ENCODE measurements at places on chromosomes 2 and 18. TPM values are rescaled to one million over a fixed set of nuclear protein-coding genes. Genes with fewer than 3 reads are reported as not detected.

The PPIG gene
- total RNA-seq = 20.8 TPM

The MC4R gene
- not detected for total RNA-seq

The KCTD1 gene
- 14.4 TPM for total RNA-seq

The SIX3 gene
- not detected for total RNA-seq

The NLRC4 gene
- total RNA-seq = not detected

The VPS4B gene
- total RNA-seq = 25.7 TPM

The ZNF385B gene
- total RNA-seq = not detected

The MITD1 gene
- total RNA-seq = 19.3 TPM

The WNT10A gene
- 0.08 TPM for total RNA-seq

The EFEMP1 gene
- 82.1 TPM for total RNA-seq

The COL4A3 gene
- 0.48 TPM for total RNA-seq

The FAM124B gene
- 0.26 TPM for total RNA-seq

The KCNE4 gene
- total RNA-seq = 5.0 TPM

The CDH20 gene
- 0.13 TPM for total RNA-seq

The RND3 gene
- total RNA-seq = 63.7 TPM

The MSH6 gene
- total RNA-seq = 47.4 TPM

The GALNT1 gene
- total RNA-seq = 64.6 TPM

The SKA1 gene
- total RNA-seq = 3.7 TPM

The SLC16A14 gene
- 1.2 TPM for total RNA-seq

The ALPI gene
- total RNA-seq = not detected

The DLGAP1 gene
- total RNA-seq = under 0.01 TPM

The PLGLB1 gene
- 1.2 TPM for total RNA-seq

The CNTNAP5 gene
- total RNA-seq = not detected

The NDUFV2 gene
- 147 TPM for total RNA-seq

The ST3GAL5 gene
- total RNA-seq = 7.8 TPM

The SERPINB5 gene
- total RNA-seq = 1.8 TPM

The OR6B2 gene
- total RNA-seq = not detected

The SLC5A7 gene
- not detected for total RNA-seq

The RESP18 gene
- not detected for total RNA-seq

The LAMA1 gene
- 16.0 TPM for total RNA-seq

The SKOR2 gene
- not detected for total RNA-seq

The HOXD1 gene
- total RNA-seq = not detected

The FIGLA gene
- total RNA-seq = not detected

The KCNG2 gene
- 4.7 TPM for total RNA-seq

The ACVR1 gene
- total RNA-seq = 24.0 TPM

The BCS1L gene
- 45.3 TPM for total RNA-seq

The GRP gene
- not detected for total RNA-seq

The ANKAR gene
- 2.1 TPM for total RNA-seq

The GPR39 gene
- total RNA-seq = not detected

The FAP gene
- 15.5 TPM for total RNA-seq

The CYTIP gene
- total RNA-seq = not detected

The CGREF1 gene
- total RNA-seq = 4.6 TPM

The SNED1 gene
- 151 TPM for total RNA-seq

The PSMA8 gene
- not detected for total RNA-seq

The MAB21L4 gene
- total RNA-seq = not detected

The LIMS4 gene
- total RNA-seq = not detected

The GREB1 gene
- 0.13 TPM for total RNA-seq

The ZEB2 gene
- total RNA-seq = 112 TPM

The AQP12B gene
- not detected for total RNA-seq

The FAM98A gene
- 18.1 TPM for total RNA-seq

The LOXHD1 gene
- total RNA-seq = not detected

The REG1B gene
- not detected for total RNA-seq

The CXCR4 gene
- total RNA-seq = 2.6 TPM

The PLGLB2 gene
- total RNA-seq = 0.32 TPM
